ENCODE measurements at places on chromosomes 11 and 22.
A peak's percentile ranks its signal among the peaks of the same experiment; 100 is the strongest.

- peak; percentile 96 for DNase-seq
These were observed 33.3 kb downstream of the MARK2 start for GRCh38 chr11:63871962-63872799.

DNA sequence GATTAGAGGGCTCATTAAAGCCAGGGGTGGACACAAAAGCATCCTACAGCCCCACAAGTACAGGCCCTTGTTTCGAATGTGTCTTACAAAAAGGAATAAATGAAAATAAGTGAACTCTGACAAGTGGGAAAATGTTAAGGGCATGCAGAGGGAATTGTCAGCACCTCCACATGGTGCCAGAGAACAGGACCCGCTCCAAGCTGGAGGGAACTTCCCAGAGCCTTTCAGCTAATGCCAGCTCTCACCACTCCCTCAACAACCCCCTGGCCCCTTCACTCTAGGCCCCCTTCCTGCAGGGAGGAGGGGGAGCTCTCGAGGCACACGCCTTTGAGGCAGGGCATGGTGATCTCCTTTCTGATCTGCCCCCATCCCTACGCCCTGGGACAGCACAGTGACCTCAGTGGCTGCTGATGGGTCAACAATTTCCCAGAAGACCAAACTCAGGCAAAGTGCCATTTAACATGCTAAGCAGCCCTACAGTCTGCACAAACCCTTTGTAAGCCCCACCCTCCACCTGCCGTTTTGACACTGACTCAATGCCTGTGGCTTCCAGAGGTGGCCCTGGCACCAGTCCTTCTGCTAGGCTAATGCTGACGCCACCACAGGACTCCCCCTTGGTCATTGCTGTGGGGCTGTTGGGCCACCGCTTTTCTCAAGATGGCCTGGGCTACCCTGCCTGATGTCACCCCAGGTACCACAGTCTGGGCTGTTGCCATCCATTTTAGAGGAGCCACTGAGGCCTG lies 12.5 kb upstream of the CHST1 start:
- no peak for DNase-seq

GRCh38 chr22:20037419-20037818 lies 16.5 kb downstream of the TANGO2 start:
- DNase-seq = no peak

DNA sequence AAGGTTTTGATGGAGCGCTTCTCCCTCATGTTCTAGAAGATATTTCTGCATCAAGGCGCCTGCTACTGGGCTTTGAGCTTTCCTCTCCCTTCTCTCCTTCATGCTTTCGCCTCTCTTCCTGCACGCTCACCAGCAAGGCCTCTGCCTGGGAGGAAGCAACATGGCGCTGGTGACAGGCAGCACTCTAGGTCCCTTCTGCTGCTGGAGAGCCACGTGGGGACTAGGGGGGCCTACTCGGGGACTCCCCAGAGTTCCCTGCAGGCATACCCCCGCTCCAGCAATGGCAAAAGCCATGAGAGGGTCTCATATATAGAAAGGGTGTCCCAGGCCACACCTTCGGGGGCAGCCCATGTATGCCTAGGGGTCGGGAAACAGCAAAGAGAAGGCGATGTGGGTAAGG lies 49.7 kb downstream of the GRIK4 start:
- DNase-seq = no peak

DNA sequence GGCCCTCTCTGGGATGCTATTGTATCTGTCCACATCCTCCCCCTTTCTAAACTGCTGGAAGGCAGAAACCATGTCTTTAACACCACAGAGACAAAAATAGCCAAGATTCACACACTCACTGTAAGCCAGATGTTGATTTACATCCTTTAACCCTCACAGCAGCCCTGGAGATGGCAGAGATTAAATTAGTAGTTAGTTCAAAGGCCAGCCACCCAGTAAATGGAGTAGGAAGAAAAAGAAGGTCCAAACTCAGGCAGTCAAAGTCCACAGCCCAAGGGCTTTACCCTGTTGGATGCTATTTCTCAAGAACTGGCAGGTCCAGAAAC lies 2.1 kb upstream of the ZNHIT2 start:
- no peak for DNase-seq

GRCh38 chr22:17074648-17075002 lies 10.2 kb upstream of the IL17RA start:
- DNase-seq = peak; percentile 49

DNA sequence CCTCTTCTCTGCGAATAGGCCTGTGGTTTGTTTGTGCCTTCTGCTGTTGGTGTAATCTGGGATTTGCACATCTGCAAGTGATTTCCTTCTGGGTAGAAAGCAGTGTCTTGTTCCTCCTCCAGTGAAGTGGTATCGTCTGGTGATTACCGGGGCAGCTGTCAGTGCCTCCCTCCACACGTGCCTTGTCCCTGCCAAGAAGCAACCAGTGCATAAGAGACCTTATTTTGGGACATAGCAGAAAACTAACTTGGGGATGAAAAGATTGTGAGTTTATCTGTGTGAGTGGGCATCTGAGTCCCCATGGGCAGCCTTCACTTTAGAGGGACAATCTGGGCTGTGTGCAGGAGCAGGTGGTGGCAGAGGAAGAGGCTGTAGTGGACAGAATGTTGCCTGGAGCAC lies 71.5 kb upstream of the SORL1-AS1 start:
- no peak for DNase-seq

DNA sequence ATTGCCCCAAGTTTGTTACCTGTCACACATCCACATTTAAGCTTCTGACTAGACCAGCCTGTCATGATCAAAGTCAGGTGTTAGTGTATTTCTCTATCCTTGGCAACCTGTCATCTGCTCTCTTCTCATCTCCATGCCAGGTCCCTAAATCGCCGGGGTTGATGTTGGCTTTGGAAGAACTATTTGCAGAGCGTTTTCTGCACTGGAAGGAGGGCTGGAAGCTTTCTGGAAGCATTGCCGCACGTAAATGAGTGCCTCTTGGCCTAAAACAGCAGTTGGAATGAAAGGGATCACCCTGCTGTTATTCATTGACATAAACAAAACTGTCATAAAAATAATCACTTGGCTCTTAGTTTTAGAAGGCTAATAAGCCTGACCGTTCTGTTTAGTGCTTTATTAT lies 1.4 kb downstream of the TTC12 start:
- DNase-seq = no peak

DNA sequence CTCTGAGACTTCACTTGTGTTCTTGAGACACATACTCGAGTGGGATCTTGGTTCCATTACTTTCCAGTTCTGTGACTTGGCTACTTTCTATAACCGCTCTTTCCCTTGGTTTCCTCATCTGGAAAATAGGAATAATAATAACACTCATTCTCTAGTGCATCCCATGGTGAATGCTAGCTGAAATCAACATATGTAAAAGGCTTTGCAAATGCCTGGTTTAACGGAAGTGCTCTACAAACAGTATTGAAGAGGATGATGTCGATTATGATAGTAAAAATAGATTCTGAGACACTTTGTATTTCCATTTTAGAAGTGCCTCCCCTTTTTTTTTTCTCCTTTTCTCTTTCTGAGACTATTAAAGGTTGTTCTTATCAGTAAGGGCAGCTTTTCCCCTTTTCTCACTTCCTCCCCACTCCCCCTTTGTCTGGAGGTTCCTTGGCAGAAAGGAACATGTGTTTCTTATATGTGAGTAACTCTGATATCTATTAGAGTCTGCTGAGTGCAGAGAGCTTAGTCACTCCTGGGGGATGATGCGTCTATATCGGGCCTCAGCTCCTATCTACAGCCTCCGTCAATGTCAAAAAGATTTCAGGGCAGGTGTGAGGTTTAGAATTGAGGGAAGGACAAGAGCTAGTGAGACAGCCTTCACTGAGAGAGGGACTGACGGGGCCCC lies 489.3 kb downstream of the NTM start:
- DNase-seq = peak; percentile 63

- DNase-seq = peak; percentile 1
These were observed 1074.4 kb downstream of the DLG2 start for GRCh38 chr11:84552791-84553190.

- DNase-seq = no peak
These were observed 264.8 kb downstream of the INSC start for GRCh38 chr11:15379483-15379882.

DNA sequence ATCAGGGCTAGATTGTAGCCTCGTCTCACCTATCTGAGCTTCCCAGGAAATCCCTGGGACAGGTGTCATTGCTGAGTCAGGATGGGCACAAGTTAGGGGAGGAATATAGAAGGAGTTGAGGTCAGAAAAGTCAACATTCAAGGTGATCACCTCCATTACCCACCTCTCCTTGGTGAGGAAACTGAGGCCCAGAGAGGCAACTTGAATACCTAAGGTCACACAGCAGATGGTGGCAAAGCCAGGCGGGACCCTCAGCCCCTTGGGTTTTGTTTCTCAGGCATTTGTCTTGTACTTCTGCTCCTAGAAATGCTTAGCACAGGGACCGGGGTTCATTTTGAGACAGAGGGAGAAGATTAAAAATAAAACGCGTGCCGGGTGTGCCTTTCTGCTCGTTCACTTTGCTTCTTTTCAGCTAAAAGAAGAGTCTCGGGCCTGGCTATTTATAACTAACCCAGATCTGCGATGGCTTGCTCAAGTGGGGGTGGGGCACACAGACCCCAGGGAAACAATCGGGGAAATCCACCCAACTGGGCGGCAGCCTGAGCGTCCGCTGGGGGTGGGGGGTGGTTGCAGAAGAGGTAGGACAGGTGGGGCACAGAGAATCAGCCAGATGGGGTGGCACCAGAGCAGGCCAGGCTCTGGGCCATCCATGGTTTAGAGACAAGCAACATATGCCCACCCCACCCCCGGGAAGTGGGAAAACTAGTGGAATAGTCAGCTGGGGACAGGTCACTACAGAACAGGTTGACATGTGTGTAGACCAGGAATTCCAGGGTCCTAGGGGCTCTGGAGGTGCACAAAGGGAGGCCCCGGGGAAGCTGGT lies 3.9 kb upstream of the GNAZ start:
- no peak for DNase-seq

- DNase-seq = no peak
These were observed 3.6 kb downstream of the LRFN4 start for GRCh38 chr11:66860449-66860831.

DNA sequence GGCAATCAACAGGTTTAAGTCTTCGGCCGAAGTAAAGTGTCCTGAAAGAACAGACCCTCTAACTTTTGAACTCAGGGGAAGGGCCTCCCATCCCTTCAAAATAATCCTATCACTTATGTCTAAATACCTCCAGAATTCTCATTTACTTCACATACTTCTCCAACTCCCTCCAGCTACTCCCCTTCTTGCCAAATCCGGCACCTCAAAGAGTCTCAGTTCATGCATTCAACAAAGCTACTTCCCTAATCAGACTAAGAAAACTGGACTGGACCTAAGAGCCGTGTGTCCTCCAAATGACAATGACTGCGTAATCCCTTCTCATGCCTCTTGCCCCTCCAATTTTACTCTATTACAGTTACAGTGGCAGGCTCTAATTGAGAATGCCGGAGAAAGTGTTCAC lies 1.3 kb downstream of the DDB1 start:
- DNase-seq = no peak

DNA sequence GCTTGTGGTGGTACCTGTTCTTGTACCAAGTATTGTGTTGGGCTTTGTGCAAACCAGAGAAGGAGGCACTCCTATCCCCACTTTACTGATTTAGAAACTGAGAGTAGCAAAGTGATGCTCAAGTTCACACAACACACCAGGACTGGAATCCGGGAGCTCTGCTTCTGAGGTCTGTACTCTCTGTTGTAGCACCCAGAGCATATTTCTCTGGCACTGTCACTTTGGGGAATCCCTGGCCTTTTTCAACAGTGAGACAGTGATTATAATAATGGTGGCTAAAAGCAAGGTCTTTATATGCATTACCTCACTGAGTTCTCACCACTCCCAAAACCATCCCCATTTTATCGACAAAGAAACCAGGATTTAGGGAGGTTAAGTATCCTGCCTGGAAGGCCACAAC lies 362.4 kb downstream of the TENM4 start:
- no peak for DNase-seq
